NCI-H1092 (cell line): ENCODE measurements at places on chromosomes 1 and 21.

DNA sequence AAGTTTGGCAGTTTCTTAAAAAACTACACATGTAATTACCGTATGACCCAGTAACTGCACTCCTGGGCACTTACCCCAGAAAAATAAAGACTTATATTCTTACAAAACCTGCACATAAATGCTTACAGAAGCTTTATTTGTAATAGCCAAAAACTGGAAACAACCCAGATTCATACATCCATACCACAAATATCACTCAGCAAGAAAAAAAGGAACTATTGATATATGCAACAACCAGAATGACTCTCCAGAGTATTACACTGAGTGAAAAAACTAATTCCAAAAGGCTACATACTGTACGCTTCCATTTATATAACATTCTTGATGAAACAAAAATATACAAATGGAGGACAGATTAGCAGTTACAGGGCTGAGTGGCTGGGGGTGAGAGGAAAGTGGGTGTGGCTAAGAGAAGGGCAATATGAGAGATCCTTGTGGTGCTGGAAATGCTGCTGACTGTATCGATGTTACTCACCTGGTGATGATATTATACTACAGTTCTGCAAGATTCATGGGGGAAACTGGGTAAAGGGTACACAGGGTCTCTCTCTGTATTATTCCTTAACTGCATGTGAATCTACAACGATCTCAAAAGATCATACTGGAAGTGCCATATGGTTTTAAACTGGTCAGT is 96.0 kb upstream of the GNG4 start:
- no peak for DNase-seq

DNA sequence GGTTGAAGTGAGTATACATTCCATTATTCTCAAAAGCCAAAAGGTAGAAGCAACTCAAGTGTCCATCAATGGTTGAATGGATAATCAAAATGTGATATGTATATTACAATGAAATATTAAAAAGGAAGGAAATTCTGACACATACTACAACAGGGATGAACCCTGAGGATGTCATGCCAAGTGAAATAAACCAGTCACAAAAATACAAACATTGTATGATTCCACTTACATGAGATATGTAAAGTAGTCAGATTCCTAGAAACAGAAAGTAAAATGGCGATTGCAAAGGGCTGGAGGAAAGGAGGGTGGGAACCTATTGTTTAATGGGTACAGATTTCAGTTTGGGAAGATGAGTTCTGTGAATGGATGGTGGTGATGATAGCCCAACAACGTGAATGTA is 5.8 kb downstream of the SLC44A3 start:
- DNase-seq = no peak

DNA sequence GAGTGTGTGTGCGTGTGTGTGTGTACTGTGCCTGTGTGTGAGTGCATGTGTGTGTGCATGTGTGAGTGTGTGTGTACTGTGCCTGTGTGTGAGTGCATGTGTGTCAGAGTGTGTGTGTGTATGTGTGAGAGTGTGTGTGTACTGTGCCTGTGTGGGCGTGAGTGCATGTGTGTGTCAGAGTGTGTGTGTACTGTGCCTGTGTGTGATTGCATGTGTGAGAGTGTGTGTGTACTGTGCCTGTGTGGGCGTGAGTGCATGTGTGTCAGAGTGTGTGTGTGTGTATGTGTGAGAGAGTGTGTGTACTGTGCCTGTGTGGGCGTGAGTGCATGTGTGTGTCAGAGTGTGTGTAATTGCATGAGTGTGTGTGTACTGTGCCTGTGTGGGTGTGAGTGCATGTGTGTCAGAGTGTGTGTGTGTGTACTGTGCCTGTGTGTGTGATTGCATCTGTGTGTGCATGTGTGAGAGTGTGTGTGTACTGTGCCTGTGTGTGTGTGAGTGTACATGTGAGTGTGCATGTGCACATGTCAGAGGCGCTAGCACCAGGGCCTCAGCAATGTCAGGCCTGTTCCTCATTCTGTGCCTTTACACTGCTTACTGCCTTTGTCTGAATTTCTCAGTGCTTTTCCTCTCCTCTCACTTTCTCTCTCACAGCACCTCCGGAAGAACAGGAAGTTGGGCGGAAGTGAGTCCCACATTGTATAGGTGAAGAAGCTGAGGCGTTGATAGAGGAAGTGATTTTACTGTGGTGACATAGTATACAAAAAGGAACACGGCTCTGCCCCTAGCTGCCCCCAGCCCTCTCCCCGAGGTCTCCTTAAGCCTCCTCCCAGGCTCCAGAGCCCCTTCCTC is 4.9 kb downstream of the SLC5A9 start:
- DNase-seq = no peak

- no peak for DNase-seq
These were observed 18.8 kb downstream of the INKA2 start for GRCh38 chr1:111720274-111720976.

GRCh38 chr1:40341491-40342380 is 24.6 kb upstream of the COL9A2 start:
- DNase-seq = no peak

GRCh38 chr1:117215733-117216462 is 5.2 kb upstream of the VTCN1 start:
- no peak for DNase-seq

DNA sequence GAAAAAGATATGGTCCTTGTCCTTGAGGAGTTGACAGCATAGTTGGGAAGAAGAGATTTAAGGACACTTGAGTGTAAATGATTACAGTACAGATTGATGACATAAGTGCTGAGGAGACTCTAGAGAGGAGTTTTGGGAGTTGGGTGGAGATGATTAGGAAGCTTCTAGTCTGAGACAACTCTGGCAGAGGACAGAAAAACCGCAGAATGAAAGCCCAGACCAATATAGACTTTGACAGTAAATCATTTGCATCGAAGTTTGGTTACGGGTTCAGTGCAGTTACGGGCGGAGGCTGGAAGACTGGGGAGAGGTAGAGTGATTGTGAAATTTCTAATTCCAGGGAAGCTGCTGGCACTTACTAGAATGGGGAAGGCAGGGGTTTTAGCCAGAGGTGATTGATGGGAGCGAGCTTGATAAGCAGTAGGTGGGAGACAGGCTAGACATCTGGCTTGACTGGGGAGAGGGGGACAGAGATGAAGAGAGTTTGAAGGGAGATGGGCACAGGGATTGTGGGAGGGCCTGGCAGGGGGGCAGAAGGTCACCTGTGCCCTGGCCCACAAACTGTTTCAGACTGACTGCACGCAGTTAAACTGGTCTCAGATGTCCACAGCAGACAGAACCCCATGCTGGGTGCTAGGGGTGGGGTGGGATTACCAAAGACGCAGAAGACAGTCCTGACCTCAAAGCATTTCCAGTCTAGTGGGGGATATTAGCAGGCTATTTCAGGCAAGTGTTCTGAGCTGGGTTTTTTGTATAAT is 20.1 kb downstream of the SH2D2A start:
- DNase-seq = no peak

DNA sequence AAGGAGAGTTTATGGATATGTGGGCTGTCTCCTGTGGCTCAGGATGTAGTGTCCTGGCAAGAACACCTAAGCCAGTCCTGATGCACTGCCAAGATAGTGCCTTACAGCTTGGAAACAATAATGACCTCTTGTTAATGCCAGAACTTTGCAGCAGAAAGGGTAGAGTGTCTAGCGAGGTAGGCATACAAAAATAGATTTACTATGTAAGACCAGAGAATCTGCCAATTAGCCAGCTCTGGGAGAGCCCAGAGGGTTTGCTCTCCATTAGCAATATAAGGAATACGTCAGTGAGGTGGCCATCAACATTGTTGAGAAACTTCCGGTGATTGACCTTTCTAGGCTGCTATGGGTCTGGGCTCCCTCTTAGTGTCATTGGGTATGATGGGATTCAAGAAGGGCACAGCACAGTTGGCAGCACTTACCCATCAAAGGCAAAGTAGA is 178.5 kb upstream of the GALNT2 start:
- DNase-seq = no peak

GRCh38 chr1:73899311-73899710 is 298.7 kb downstream of the LRRIQ3 start:
- no peak for DNase-seq

DNA sequence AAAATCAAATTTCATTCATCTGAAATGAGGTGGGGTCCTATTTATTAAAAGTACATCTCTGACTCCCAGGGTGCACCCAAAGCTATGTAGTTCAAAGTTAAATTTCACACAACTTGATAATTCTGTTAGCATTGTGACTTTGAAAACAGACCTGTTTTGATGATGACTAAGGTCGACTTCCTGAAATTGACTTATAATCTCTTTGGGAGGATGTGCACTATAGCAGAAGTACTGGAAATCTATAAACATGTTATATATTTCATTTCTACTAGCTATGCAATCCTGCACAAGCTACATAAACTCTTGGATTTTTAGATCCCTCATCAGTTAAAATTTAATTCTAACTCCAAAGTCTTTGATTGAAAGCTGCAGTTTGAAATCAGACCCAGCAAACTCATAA is 507.6 kb downstream of the NEGR1 start:
- DNase-seq = no peak
